Left cardiac atrium (tissue), 4 donors: ENCODE measurements at places on chromosomes 2 and 18. TPM values are rescaled to one million over a fixed set of nuclear protein-coding genes. Genes with fewer than 3 reads are reported as not detected.
A peak's percentile ranks its signal among the peaks of the same experiment; 100 is the strongest.

DNA sequence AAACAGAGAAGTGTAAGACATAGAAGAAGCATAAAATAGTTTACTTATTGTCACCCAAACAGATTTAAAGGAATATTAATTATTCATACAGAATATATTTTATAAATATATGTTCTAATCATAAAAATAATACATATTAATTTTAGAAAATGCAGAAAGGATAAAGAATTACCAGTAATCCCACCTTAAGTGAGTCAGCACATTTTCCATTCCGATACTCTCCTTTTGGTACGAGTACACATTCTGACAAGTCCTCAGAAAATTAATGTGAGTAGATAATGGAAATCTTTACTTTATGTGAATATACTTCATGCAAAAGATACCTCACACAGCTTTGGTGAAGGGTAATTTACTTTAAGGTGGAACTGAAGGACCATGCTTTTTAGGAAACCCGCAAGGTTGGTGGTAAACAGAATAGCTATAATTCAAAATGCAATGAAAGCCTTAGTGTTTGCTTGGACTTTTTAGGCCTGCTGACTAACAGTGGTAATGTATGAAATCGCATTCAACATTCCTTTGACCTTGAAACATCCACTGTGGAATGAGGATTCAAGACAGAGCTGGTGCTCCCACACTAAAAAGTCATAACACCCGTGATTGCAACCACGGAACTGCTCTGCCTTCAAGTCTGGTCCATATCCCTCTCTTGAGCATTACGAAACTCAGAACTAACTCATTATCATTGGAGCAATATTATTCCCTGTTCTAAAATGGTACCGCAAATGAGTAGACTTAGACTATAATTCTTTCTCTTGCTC, 28.1 kb upstream of the HTR2B start:
- no peak for DNase-seq

Gene FAM161A
- total RNA-seq: 1.5 TPM

Gene IL36A
- not detected for total RNA-seq

GRCh38 chr2:126828491-126828890, 70.2 kb upstream of the TEX51 start:
- DNase-seq: no peak

Gene SULT1C2
- total RNA-seq: 0.86 TPM

GRCh38 chr2:166882851-166883250, 5.4 kb upstream of the XIRP2 start:
- DNase-seq: no peak

Gene LINC00305
- total RNA-seq: not detected

- no peak for DNase-seq
Observed at GRCh38 chr18:30748541-30748940, 294.0 kb downstream of the DSC3 start.

Gene ALLC
- total RNA-seq: not detected

Gene VIT
- total RNA-seq: 23.7 TPM

DNA sequence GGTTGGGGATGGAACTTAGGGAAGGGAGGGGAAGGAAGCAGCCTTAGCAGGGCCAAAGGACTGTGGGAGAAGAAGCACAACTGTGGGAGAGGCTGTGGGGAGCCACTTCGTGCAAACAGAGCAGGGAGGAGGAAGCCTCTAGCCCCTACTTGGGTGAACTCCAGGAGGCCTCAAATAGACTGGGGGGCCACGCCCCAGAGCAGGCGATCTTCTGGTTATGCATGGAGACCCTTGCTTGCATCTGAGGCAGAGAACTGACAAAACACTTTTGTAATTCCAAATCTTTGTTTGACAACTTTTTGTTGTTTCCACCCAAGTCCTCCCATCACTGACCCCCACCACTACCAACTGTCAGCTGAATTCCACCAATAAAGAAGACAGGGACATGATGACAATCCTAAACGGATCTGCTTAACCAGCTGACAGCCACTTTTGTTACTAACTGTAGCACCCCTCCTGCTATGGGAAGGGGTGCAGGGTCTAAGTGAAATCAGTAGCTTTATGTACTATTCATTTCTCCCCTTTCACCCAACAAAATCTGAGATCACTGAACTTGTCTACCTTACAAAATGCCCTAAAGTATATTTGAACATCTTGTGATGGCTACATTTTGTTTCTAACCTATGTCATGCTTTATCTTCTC, 80.5 kb upstream of the CPO start:
- no peak for DNase-seq

- no peak for DNase-seq
Observed at GRCh38 chr2:71990122-71990521, 157.5 kb downstream of the CYP26B1 start.

Gene INHBB
- total RNA-seq: 3.7 TPM

DNA sequence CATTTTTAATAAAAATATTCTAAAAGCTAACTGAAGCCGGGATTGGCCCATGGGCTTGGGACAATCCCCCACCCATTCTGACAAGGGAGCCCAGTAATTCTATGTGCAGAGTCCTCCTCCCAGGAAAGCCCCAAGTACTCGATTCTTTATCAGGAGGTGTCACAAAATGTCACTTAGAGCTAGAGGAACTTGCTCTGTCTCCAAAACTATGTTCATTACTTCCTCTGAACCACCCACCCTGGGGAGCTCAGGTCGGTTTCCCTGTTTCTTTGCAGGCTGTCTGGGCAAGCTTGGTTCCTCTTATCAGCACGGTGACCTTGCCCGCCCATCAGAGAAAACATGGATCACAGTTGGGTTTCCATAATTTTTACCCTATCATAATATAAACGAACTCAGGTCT, 430.6 kb upstream of the ID2 start:
- no peak for DNase-seq

Gene KCNS3
- 3.9 TPM for total RNA-seq

DNA sequence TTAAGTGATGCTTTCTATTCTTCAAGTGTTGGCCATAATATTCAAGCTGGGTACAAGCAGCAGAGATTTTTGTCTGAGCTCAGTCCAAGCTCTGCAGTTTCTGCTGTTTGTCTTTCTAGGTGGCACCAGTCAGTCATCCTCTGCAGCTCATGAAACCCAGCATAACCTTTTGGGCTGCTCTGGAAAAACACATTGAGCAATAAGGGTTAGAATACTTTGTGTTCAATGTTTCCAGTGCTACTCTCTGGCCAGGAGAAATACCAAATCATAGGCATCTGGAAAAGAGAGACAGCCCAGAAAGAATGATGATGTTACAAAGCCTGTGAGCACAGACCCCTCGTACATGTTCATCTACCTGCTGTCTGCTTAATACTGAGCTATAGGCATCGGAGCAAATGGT, 19.5 kb upstream of the WIPF1 start:
- DNase-seq: no peak

- DNase-seq: no peak
Observed at GRCh38 chr18:74142252-74142651, 5.4 kb downstream of the FBXO15 start.

GRCh38 chr2:173998386-173998785, 33.2 kb upstream of the SP3 start:
- no peak for DNase-seq

Gene VWC2L
- not detected for total RNA-seq

GRCh38 chr2:86301711-86302202, 35.7 kb downstream of the REEP1 start:
- no peak for DNase-seq

GRCh38 chr2:160700021-160700814, 206.6 kb upstream of the RBMS1 start:
- no peak for DNase-seq

GRCh38 chr2:39243469-39244123, at the start of gene CDKL4:
TSS of gene CDKL4 (minus strand) at chr2:39243970.
- no peak for DNase-seq

Gene KCTD18
- 10.4 TPM for total RNA-seq

DNA sequence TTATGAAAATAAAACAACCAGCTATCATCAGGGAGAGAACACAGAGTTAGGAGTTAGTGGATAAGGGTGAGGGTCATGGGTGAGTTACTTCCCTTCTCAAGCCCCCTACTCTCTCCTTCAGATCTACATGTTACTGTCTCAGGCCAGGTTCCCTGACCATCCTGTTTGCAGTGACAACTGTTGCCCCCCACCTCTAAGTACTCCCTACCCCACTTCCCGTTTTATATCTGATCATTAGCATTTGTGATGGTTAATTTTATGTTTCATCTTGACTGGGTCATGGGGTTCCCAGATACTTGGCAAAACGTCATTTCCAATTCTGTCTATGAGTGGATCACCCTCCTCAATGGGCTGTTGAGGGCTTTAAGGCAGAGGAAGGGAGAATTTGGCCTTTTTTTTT, 32.8 kb upstream of the ATP8B1 start:
- no peak for DNase-seq

Gene TSPYL6
- total RNA-seq: not detected

GRCh38 chr18:45312555-45313126, 302.6 kb upstream of the SLC14A2 start:
- DNase-seq: no peak

DNA sequence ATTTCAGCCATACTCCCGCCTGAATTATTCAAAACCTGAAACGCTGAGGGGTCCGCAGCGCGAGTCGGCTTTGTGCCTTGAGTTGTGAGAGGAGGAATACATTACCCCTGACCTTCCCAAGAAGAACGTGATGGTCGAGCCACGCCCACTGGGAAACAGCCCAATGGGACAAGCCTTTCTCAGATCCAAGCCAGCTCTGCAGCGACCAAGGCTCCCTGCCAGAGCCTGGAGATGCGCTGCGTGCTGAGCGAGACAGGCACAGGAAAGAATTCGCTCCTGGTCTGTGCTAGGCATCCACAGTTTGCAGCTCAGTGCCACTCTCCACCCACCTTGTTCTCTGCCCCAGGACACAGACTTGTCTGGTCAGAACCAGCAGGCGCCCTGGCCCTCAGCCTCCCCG, 74.1 kb upstream of the GLI2 start:
- DNase-seq: peak; percentile 81

- DNase-seq: no peak
Observed at GRCh38 chr2:106851881-106852501, 34.0 kb downstream of the ST6GAL2 start.

DNA sequence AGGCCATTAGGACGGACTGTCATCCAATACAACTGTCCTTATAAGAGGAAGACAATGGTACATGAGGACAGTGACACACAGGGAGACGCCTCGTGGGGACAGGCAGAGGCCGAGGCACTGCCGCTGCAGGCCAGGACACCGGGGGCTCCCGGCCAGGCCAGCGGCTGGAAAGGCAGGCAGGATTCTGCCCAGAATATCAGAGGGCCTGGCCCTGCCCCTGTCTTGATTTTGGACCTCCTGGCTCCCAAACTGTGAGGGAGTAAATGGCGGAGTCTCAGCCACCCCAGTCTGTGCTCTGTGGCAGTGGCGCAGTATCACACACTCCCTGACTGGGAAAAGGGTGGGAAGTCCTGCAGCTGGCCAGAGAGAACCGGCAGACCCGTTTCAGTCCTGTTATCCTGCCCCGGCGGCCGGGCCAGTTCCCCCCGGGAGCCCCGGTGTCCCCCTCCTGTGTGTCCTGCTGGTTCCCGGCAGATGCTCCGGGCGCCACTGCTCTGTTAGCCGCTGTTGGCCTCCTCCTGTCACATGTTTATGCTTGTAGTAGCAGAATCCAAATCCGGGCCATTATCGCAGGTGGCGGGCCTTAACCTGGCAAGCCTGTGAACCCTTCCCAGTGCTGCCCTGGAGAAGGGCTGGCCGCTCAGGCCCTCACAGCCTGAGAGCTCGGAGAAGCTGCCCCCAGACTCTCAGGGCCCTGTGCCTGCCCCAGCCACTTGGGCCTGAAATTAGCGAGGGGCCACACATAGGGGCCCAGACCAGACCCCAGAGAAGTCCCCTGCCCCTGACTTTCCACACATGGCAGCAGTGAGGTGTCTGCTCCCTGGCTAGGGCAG, 31.4 kb upstream of the TAF1B start:
- no peak for DNase-seq

GRCh38 chr2:120565095-120565460, 170.6 kb upstream of the GLI2 start:
- DNase-seq: no peak

DNA sequence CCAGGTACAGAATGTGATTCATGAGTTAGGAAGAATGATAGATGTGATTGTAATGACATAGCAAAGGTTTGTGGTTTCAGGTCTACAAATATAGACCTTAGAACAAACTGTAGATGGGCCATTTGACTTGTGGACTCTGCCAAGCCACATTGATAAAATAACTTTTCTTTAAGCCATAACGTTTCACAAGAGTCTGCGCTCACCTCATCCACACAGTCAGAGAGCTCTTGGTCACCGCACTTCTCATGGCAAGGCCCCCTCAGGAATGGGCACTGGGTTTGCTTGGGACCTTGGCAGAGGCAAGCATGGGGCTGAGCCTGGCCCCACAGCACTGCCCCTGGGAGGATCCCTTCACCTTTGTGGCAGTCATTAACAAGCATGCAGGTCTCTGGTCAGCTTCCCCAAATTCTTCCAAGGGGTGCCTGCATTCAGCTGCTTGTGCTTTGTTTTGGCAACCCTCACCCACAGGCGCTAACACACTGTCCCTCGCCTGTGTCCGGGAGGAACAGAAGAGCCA, 14.0 kb downstream of the ARMC9 start:
- DNase-seq: no peak

- no peak for DNase-seq
Observed at GRCh38 chr2:218785103-218785502, 3.2 kb downstream of the CYP27A1 start.

GRCh38 chr2:84876369-84876768, 4.5 kb downstream of the TRABD2A start:
- no peak for DNase-seq

DNA sequence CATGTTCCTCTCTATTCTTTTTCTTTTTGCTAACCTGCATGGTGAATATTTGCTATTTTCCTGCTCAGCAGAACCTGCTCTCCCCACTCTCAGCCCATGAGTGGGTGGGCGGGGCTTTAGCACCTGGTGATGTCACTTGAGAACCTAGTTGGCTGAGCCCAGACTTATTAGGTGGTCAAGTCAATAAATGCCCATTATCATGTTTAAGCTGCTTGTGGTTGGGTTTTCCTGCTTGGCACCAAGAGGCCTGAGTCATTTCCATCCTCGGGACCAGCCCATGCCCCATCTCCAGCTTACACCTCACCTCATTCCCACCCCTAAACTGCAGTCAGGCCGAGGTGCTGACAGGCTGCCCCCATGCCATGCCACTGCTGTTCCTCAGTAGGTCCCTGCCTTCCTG, 226.6 kb downstream of the ANKRD30B start:
- no peak for DNase-seq

GRCh38 chr2:227780981-227781615, 32.5 kb upstream of the CCL20 start:
- no peak for DNase-seq

DNA sequence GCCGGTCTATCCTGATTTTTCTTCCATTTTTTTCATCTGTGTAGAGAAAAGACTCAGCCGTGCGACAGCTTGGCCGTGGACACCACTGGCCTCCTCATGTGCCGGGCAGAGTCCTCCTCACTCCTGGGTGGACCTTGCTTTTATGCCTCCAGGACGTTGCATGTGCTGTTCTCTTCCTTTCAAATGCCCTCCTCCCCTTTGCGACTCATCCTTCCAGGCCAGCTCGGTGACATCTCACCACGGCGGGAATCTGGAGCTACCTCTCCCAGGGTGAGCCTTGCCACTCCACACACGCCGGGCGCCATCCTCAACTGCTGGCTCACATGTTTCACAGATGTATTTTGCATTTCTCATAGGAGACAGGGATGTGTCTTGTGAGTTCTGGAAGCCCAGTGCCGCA, 198.5 kb upstream of the HDAC4 start:
- DNase-seq: no peak

- no peak for DNase-seq
Observed at GRCh38 chr2:227160164-227160563, 3.8 kb downstream of the COL4A4 start.

Gene RASGRP3
- 53.7 TPM for total RNA-seq
